Cardiac septum (tissue), 1 donor: ENCODE measurements at places on chromosomes 6 and 20. TPM values are rescaled to one million over a fixed set of nuclear protein-coding genes. Genes with fewer than 3 reads are reported as not detected.

DNA sequence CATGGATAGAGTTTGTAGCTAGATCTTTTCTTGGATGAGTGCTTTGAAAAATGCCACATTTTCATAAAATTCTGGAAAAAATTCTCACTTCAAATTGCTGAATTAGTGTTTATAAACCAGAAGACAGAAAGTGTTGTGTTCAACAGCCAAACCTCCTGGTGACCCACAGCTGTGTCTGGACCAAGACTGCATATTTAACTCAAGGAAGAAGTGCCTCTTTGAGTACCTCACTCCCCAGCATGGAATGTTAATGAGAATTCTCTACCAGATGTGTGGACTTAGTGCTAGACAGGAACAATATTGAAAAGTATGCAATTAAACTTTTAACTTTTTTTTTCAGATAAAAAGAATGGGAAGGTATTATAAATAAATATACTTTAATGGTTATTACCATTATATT is 609.3 kb downstream of the COL12A1 start:
- no peak for DNase-seq

GRCh38 chr6:5379647-5380242 is 118.4 kb downstream of the FARS2 start:
- no peak for DNase-seq

HCK gene
- total RNA-seq, result 5.5 TPM

NKX2-4 gene
- total RNA-seq, result not detected
